ENCODE measurements at places on chromosomes 6 and 20. TPM values are rescaled to one million over a fixed set of nuclear protein-coding genes. Genes with fewer than 3 reads are reported as not detected.

The MATN4 gene
- not detected for total RNA-seq

The GSTA4 gene
- 46.3 TPM for total RNA-seq

The ESF1 gene
- 55.8 TPM for total RNA-seq

The SEMG1 gene
- total RNA-seq: not detected

The MAS1L gene
- not detected for total RNA-seq

The SLA2 gene
- not detected for total RNA-seq

The LY6G6C gene
- total RNA-seq: not detected

The TBC1D7 gene
- total RNA-seq: 44.2 TPM

The PROKR2 gene
- not detected for total RNA-seq

The XKR7 gene
- not detected for total RNA-seq

The SMOC2 gene
- not detected for total RNA-seq

The WFDC10B gene
- total RNA-seq: not detected

The TBX18 gene
- 27.1 TPM for total RNA-seq

The TRAPPC3L gene
- not detected for total RNA-seq

The ZNF165 gene
- 0.45 TPM for total RNA-seq

The IRAK1BP1 gene
- 7.9 TPM for total RNA-seq

Measured in fibroblast of the aortic adventitia (primary cell).